Psoas muscle (tissue), 8 donors: ENCODE measurements at places on chromosomes 13 and 19. TPM values are rescaled to one million over a fixed set of nuclear protein-coding genes. Genes with fewer than 3 reads are reported as not detected.

DNA sequence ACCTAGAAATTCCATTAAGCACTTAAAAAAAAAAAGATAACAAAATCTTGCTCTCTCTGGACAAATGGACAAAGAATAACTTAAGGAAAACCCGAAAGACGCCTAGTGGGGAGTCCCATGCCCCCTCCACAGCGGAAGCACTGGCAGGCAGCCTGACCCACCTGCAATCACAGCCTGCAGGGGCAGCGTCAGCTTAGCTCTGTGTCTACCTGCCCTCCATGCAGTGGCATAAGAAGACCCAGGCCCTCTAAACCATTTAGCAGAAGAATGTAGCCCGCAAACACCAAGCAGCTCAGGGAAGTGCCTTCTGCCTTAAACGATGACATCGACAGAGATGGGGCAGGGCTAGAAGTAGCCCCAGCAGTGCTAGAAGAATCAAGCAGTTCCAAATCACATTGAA lies 36.0 kb downstream of the KCTD15 start:
- DNase-seq: no peak

DNA sequence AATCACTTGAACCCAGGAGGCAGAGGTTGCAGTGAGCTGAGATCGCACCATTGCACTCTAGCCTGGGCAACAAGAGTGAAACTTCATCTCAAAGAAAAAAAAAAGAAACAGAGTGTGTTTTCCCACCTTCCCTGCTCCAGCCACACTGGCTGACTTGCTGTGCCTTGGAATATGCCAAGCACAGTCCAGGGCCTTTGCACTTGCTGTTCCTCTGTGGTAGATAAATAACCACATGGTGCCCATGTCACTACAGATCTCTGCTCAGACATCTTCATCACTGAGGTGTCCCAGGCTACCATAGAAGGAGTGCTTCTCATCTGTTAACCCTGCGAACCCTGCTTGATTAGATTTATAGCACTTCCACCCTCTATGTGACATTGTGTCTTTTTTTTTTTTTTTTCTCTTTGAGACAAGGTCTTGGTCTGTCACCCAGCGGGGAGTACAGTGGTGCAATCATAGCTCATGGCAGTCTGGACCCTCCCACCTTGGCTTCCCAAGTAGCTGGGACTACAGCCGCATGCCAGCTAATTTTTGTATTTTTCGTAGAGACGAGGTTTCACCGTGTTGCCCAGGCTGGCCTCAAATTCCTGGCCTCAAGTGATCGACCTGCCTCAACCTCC lies 10.4 kb downstream of the SMARCA4 start:
- DNase-seq: no peak

GRCh38 chr13:40170091-40170490 lies 496.4 kb downstream of the FOXO1 start:
- no peak for DNase-seq

Gene TMEM221
- not detected for total RNA-seq

- DNase-seq: no peak
These were observed 5.7 kb upstream of the FBXO27 start for GRCh38 chr19:39038098-39038497.

Gene TNNI3
- total RNA-seq: 5.0 TPM

Gene CYP4F11
- total RNA-seq: 0.11 TPM

- no peak for DNase-seq
These were observed 65.0 kb upstream of the C13orf46 start for GRCh38 chr13:114038900-114039299.

Gene TRPC4
- total RNA-seq: 0.26 TPM

DNA sequence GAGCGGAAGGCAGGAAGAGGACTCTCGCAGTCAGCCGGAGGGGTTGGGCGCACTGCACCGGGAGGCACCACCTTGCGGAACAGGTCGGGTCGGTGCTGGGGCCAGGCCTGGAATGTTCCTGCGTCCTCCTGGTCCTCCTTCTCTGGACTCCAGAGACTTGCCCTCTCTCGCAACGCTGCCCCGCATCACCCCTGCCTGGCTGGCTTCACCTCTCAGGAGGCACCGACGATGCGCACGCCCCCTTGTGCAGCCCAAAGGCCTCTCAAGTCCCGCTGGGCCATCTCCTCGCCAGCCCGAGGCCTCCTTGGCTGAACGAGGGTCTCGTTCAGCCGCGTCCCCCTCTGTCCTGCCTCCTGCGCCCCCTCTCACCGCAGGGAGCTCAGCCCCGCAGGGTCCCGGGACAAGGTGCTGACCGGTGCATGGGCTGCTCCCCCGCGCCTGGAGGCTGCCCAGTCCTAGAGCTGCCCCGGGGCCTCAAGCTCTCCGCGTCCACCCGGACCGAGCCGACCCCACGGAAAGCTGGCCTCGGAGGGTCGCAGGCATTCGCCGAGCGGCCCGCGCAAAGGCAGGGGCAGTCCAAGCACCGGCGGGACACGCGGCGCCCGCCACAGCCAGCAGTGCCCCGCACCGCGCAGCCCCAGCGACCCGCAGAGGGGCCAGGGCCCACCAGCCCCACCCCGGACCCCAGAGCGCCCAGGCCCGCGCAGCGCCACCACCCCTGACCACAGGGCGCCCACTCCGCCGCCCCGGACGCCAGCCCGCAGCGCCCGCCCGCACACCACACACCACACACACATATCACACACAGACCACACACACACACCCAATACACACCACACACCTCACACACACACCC lies 133.8 kb downstream of the CRYL1 start:
- no peak for DNase-seq

DNA sequence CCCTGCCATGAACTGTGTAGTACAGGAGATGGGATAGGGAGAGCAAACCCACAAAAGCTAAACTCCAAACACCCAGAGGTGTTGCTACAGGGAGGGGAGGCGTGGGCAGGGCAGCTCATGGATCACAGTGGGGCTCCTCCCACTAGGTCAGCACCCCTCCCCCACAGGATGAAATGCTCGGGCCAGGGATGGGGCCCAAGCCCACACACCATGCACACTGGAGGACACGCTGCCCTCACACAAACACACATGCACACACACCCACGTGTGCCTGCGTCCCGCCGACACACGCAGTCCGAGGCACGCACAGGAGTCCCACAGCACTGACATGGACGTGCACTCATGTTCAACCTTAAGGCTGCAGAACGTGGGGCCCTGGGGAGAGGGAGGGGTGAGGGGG lies 6.0 kb upstream of the CCNP start:
- no peak for DNase-seq

- DNase-seq: no peak
These were observed 33.8 kb upstream of the MYO16 start for GRCh38 chr13:108595436-108596274.

GRCh38 chr19:10424011-10424637 lies 3.8 kb downstream of the PDE4A start:
- DNase-seq: peak; percentile 91

DNA sequence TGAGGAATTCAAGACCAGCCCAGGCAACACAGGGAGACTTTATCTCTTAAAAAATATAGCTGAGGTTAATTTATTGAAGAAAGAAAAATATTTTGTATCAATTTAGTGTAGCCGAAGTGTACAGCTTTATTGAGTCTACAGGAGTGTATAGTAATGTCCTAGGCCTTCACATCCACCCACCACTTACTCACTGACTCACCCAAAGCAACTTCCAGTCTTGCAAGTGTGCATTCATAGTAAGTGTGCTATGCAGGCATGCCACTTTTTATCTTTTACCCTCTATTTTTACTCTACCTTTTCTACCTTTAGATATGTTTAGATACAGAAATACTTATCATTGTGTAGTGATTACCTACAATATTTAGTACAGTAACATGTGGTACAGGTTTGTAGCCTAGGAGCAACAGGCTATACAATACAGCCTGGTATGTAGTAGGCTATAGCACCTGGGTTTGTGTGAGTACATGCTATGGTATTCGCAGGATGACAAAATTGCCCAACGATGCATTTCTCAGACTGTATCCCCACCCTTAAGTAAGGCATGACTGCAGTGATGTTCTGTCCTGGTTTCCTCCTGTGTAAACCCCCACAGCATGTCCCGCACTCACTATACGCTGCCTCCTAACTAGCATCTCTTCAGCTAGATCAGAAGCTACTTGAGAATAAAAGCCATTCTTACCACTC lies 15.3 kb upstream of the ATP12A start:
- DNase-seq: no peak

Gene SLC25A30
- 45.4 TPM for total RNA-seq

DNA sequence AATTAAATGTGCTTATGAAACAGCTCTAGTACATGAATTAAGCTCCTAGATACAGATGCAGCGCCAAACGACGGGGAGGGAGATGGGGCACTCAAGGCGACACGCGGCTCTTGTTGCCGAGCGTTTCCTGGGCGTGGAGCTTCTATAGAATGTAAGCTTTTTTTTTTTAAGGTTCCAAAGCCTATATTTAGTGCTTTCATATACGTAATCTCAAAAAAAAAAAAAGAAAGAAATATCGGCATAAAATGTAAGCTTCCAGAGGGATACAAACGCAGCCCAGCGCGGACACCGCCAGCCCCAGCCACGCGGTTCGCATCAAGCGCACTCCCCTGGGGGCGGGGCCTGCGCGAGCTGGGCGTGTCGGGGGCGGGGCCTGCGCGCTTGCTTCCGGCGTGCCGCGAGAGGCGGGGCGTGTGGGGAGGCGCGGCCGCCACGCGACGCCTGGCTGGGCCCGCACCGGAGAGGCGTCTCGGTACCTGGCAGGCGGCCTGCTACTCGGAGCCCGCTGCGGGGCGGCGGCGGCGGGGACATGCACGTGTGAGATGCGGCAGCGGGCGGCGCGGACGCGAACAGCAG lies at the start of gene URI1:
Gene URI1, plus strand, starts transcription at position 412 of the 576 bp plus-strand sequence. CDS start 309 bp downstream, outside the sequence.
- DNase-seq: peak; percentile 94

DNA sequence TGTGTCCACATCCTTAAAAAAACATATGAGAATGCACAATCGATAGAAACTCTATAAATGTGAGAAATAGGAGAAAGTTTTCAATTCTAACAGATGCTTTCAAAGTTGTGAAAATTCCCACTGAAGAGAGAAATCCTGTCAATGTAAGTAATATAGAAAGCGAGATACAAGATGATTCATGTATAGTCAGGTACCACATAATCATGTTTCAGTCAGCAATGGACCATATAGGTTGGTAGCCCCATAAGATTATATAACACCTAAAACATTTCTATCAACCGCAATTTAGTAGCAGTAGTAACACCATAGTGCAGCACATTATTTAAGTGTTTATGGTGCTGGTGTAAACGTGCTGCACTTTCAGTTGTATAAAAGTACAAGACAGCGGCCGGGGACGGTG lies 18.5 kb downstream of the ZNF791 start:
- DNase-seq: no peak

DNA sequence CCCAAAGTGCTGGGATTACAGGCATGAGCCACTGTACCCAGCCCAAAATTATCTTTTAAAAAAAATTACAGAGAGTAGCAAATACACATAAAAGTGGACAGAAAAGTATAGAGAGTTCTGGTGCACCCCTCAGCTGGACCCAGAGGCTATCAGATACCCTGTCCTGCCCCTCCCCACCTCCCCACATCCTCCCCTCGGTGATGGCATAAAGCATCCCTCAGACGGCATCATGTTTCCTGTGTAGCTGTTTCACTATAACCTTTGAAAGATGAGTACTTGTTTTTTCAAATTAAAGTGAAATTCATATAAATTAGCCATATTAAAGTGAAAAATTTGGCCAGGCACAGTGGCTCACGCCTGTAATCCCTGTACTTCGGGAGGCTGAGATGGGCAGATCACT lies 20.1 kb downstream of the SLC27A1 start:
- DNase-seq: no peak

DNA sequence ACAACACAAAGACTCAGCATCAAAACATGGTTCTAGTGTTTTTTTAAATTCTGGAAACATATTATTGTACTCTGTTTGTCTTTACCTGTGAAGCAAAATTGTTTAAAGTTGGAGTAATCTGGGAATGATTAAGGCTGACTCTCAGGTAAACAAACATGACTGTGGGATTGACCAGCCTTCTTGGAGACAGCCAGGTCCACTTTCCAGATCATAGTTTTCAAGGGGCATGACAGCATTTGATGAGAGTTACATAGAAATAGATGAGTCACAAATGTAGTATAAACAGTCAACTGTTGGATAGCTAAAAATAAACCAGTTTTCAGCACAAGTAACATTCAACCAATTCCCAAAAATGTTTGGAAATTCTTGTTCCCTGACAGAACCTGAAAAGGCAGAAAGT lies 1680.9 kb downstream of the OLFM4 start:
- DNase-seq: no peak

- DNase-seq: no peak
These were observed 10.7 kb upstream of the FLT1 start for GRCh38 chr13:28505543-28506135.

Gene CYSLTR2
- 0.49 TPM for total RNA-seq

Gene NLRP4
- total RNA-seq: not detected

Gene TGFBR3L
- total RNA-seq: 13.0 TPM

Gene KLF1
- 0.37 TPM for total RNA-seq

Gene HSD17B14
- total RNA-seq: 1.2 TPM

DNA sequence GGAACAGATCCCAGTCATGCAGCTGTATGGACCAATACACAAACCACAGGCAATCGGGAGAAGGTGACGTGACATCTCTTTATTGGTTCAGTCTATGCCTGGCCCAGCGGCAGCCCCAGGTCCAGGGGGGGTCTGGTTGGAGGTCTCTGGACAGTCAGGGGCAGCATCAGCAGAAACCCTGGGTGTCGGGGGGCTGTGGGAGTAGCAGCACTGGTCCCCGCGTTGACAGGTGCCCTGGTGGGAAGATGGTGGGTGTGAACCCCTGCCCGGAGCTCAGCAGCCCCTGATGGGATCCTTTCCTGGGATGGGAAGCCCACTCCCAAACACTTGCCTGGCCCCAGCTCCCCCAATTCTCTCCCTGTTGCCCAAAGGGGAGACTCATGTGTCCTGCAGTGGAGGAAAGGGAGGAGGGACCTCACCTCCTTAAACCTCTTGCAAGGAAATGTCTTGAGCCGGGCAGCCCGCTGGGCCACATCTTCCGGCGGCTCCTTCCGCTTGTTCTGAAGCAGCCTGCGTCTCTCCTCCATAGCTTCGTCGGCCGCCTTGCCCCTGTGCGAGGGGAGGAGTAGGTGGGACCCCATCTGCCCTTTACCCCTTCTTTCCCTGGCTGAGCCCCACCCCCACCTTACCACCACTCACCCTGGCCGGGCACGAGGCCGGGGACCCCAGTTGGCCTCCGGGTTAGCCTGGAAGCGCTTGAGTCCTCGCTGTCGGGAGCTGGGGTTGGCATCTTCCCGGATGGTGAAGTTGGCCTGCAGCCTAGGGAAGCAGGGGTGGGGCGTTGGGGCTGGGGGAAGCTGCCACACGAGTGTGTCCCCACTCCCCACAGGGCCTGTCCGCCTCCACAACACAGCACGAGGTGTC lies 2.4 kb upstream of the LYL1 start:
- no peak for DNase-seq

GRCh38 chr19:47284324-47284899 lies 9.7 kb downstream of the INAFM1 start:
- DNase-seq: no peak

Gene PSG6
- not detected for total RNA-seq

DNA sequence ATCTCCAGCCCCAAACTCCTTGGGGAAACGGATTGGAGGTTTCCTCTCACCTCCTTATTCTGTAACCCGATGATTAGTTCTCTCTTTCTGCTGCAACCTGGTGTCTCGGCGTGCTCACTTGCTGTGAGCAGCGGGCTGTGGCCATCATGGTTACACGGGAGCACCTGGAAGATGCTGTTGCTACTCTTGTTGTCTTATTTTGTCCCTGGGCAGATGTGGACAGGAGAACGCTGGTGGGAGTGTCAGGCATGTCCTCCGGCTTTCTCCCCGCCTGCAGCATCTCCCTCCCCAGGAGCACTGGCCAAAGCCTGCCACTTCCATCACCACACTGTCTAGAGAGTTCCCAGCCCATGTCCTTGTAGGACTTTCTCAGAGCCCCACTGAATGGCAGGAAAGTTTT lies 211.8 kb upstream of the ZNF536 start:
- DNase-seq: peak; percentile 11

GRCh38 chr13:25684491-25684890 lies 312.7 kb downstream of the ATP8A2 start:
- DNase-seq: no peak

Gene ZNF763
- 1.6 TPM for total RNA-seq
